SHP77 (cell line): ENCODE measurements at places on chromosomes 7 and 10.

- DNase-seq: no peak
Observed at GRCh38 chr7:94022550-94022949, 18.4 kb upstream of the BET1 start.

DNA sequence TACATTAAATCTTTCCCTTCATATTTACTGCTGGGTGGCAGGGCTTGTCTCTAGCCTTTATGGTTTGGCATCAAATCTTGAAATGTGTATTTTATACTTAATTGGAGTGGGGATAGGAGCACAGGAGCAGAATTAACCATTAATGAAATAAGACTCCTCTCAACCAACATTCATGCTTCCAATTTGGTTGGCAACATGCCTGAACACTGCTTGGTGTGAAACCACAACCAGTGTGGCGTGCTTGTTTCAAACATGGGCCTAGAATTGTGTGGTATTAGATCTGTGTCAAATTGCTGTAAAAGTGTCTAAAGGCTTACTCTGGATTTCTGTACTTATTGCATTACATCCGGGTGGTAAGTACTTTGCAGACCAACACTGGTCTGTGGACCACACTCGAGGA is 25.1 kb upstream of the VPS41 start:
- DNase-seq: no peak

- no peak for DNase-seq
Observed at GRCh38 chr10:51896849-51897248, 197.5 kb upstream of the CSTF2T start.

GRCh38 chr10:420154-421121 is 269.0 kb downstream of the DIP2C start:
- no peak for DNase-seq

- DNase-seq: no peak
Observed at GRCh38 chr10:21193196-21193595, 296.1 kb upstream of the NEBL start.

DNA sequence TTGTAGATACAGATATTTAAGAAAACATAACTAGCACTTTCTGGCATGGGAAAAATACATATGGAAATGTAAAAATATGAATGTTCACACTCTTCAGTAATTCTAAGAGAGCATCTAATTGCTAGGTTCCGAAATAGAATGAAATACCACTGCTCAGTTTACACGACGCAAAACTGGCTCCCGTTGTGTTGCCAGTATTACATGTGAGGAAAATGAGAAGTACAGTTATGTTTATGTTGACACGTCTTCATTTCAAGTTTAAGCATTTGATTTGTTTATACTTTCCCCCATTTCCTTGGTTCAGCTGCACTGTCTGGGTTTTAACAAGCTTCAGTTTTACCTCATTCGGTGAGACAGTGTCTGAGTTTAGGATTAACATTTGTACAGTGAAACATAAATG is 275.8 kb upstream of the SEMA3D start:
- DNase-seq: no peak

DNA sequence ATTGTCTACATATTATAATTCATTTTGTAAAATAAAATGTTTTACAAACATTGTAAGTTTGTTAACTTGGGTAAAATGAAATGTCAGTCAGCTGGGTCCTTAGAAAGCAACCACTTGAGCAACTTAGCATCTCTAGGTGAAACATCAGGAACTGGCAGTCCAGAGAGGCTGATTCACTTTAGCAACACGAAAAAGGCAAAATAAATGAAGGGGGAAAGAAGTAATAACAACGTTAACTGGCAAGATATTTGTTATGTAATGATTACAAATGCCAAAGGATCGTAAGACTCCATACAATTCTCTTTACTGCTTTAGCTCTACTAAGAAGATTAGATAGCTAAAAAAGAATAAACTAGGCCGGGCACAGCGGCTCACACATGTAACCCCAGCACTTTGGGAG is 5.0 kb downstream of the PDZD8 start:
- no peak for DNase-seq

DNA sequence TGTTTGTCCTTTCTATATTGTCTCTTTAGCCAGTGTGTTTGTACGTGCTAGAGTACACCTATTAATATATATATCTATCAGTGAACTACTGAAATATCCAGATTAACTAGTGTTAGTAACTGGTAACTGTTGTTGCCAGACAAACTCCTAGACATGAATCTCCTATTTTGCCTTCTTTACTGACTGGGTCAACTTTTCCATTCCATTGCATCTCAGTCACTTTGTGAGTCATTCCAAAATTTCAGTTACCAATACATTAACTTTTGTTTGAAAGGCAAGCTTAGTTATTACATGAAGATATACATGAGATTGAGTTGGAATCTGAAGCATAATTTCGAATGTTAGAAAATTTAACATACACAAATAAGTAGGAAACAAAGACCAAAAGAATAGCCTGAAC is 51.4 kb downstream of the BTAF1 start:
- DNase-seq: no peak

- no peak for DNase-seq
Observed at GRCh38 chr10:60009710-60010383, 103.5 kb upstream of the CCDC6 start.

- DNase-seq: no peak
Observed at GRCh38 chr7:88586219-88586618, 173.3 kb upstream of the ZNF804B start.

- DNase-seq: no peak
Observed at GRCh38 chr10:11319990-11320602, 291.4 kb downstream of the USP6NL start.

GRCh38 chr10:13440185-13441061 is 88.4 kb downstream of the BEND7 start:
- peak; percentile 17 for DNase-seq

- no peak for DNase-seq
Observed at GRCh38 chr10:125263551-125263950, 103.2 kb upstream of the CTBP2 start.

- no peak for DNase-seq
Observed at GRCh38 chr10:48309711-48310226, 3.3 kb downstream of the MAPK8 start.

- DNase-seq: no peak
Observed at GRCh38 chr10:59027975-59028655, 148.3 kb upstream of the PHYHIPL start.

GRCh38 chr10:93376372-93377293 is 105.5 kb downstream of the MYOF start:
- peak; percentile 78 for DNase-seq

DNA sequence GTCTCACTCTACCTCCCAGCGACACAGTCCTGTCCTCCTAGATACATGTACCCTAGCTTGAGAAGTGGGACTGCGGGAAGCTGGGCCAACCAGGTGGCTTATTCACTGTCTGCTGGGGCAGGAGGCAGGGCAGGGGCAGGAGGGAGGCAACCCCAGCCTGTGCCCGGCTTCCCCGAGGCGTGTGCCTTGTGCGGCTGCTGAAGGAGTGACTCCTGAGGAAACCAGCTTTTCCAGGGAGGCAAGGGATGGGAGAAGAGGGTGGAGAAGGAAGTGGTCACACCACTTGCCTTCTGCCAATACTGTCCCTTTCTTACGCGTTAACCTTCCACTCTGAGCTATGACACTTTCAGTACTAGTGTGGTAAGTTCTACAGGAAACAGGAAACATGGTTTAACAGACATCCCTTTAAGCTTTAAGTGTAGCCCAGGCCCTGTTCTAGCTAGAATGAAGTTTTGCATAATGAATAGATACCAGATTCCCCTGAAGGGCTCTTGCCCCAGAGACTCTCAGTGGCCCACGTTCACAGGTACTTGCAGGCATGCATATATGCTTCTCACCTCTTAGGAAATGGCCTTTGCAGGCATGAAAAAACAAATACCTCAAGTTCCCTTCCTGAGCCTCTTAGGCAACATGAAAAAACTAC is 40.6 kb downstream of the SYPL1 start:
- no peak for DNase-seq
